ENCODE measurements at places on chromosomes 1 and 21.
A peak's percentile ranks its signal among the peaks of the same experiment; 100 is the strongest.

DNA sequence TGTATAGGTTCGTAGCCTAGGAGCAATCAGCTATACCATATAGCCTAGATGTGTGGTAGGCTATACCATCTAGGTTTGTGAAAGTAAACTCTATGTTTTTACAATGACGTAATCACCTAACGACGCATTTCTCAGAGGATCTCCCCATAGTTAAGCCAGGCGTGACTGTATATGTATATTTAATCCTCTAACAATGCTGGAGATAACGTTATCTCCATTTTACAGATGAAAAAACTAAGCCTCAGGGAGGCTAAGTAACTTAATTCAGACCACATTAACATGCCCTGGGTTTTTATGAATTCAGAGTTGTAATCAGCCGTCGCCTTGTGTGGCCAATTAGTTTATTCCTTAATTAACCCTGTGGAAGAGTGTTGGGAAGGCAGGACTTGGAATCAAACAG, 107.7 kb upstream of the PLXNA2 start:
- DNase-seq = no peak

- DNase-seq = no peak
Measured at GRCh38 chr1:30774550-30775432, 17.2 kb upstream of the LAPTM5 start.

DNA sequence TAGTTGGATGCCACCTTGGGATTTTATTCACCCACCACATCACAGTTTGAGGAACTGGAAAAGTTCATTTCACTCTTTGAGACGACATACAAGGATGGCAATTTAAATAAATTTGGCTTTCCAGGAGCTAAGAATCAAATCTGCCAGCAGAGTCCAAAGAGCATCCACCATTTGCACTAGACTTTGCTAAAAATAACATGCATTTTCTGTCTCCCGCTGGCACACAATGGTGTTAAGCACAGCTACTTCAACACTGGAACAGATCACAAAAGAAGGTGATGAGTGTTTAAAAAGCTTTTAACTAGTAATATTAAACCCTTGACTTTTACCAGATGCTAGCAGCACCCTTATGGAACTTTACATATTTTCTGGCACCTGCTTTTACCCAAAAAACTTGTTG, 44.6 kb downstream of the MAEL start:
- no peak for DNase-seq

GRCh38 chr1:12245116-12245515, 15.3 kb downstream of the VPS13D start:
- DNase-seq = no peak

DNA sequence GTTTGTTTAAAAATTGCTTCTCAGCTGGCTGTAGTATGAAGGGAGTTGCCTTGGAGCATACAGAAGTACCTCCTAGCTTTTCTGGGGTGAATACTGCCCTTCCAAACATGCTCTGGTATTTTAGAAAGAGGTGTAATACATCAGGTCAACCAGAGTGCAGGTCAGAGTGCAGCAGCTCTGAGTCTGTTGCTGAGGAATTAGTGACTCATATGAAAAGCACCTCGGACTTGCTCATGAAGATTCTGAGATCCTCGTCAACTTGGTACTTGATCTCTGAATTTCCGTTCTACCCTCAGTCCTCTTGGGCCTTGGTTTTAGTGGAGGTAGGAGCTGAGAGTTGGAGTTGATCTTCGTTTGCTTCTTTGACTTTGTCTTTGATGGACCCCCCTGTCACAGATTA, 67.3 kb downstream of the NOS1AP start:
- DNase-seq = no peak

DNA sequence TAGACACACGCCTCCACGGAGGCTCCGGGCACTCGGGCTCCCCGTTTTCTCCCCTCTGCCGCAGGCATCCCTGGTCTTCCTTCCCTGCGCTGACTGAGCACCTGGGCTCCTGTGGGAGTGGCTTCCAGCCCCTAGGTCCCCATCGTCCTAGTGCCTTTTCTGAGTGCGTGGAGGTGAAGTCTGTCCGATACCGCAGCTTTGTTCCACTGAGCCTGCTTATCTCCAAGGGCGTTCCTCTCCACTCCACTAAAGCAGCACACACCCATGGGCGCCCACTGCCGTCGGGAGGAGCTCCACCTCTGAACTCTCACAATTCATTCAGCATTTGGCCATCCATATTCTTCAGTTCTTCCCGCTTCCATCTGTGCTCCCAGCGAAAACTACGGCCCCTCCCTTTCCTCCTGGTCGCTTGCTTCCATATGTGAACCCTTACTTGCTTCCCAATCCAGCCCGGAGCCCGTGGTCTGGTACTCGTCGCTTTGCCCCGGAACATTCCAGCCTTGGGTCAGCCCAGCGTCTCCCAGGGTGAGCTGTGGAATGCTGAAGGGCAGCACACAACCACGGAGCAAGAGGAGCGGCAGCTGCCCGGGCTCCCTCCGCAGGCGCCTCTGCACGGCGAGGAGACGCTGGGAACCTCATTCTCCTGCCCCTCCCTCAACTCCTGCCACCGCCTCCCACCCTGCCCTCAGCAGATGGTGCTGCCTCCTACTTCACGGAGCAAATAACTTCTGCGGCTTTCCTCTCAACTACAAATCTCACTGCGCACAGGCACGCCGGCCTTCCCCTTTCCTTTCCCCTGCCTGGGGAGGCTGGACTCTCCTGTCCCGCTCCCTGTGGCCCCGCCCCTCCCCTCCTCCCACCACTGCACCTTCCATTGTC, 27.5 kb downstream of the ATP8B2 start:
- no peak for DNase-seq

DNA sequence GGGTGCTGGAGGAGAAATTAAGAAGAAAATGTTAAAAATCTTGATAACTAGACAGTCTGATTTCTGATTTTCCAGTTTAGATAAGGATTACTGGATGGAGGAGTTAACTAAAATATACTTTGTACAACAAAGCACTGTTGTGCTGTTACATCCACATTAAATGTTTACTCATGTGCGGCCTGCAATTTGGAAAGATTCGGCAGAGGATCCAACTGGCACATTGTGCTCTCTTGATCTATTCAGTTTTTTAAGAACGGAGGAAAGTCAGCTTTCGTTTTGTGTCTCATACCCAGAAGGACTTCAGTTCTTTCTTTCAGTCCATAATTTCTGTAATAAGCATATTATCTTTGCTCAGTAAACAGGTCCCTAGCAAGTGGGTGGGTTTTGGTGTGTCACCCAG, 52.5 kb downstream of the UCK2 start:
- DNase-seq = no peak

- no peak for DNase-seq
Measured at GRCh38 chr1:211634931-211635330, 40.5 kb downstream of the NEK2 start.

- peak; percentile 42 for DNase-seq
Measured at GRCh38 chr1:230167419-230167852, 100.4 kb downstream of the GALNT2 start.

DNA sequence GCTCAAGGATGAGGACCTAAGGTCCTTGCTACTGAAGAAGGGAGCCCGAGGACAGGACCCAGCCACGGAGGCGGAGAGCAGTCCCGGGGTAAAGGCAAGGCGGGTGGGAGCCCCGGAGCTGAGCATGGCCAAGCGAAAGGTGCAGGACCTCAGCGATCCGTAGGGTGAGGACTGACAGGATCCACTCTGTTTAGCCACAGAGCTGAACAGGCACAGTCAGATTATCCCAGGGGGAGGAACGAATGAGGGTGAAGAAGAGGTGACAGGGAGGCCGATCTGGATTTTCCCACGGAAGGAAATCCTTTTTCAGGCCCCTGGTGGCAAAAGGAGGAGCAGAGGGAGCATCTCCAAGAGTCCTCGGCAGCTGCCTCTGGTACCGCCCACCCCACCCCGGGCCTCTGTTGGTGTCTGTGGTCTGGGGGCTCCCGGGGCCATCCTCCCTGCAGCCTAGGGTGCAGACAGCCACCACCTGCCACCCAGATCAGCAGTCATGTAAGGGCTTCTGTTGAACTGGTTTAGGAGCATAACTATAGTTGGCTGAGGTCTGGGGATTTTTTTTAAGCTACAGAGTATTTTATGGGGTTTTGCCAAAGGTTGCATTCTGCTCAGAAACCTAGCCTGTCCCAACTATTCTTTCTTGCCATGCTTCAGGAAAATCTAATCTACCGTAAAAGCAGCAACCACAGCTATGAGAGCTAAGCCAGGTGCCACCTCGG, 32.3 kb upstream of the LBR start:
- DNase-seq = no peak

GRCh38 chr1:159918352-159919200, 6.7 kb downstream of the TAGLN2 start:
- DNase-seq = no peak

- no peak for DNase-seq
Measured at GRCh38 chr1:55503663-55504305, 288.6 kb upstream of the USP24 start.

GRCh38 chr1:43312663-43313515, 12.1 kb downstream of the TIE1 start:
- DNase-seq = no peak

- no peak for DNase-seq
Measured at GRCh38 chr1:234921266-234922062, 207.2 kb downstream of the TOMM20 start.

DNA sequence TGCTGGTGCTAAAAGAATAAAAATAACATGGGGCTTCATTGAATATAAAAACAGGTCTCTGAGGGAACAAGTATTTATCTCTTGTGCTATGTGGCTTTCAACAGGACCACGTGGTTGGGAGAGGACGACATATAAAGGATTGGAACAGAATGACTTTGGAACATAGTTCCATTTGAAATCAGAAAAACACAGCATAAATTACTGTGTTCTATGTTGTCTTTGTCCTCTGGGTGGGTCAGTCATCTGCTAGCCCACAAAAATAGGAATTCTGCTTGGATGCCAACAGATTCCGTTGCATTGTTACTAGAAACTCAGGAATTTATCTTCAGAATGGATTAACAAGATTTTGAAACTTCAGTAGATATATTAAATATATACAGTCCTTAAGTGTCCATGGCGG, 5.9 kb downstream of the CEP85 start:
- no peak for DNase-seq

GRCh38 chr1:107277022-107277421, 136.2 kb downstream of the NTNG1 start:
- DNase-seq = peak; percentile 52

DNA sequence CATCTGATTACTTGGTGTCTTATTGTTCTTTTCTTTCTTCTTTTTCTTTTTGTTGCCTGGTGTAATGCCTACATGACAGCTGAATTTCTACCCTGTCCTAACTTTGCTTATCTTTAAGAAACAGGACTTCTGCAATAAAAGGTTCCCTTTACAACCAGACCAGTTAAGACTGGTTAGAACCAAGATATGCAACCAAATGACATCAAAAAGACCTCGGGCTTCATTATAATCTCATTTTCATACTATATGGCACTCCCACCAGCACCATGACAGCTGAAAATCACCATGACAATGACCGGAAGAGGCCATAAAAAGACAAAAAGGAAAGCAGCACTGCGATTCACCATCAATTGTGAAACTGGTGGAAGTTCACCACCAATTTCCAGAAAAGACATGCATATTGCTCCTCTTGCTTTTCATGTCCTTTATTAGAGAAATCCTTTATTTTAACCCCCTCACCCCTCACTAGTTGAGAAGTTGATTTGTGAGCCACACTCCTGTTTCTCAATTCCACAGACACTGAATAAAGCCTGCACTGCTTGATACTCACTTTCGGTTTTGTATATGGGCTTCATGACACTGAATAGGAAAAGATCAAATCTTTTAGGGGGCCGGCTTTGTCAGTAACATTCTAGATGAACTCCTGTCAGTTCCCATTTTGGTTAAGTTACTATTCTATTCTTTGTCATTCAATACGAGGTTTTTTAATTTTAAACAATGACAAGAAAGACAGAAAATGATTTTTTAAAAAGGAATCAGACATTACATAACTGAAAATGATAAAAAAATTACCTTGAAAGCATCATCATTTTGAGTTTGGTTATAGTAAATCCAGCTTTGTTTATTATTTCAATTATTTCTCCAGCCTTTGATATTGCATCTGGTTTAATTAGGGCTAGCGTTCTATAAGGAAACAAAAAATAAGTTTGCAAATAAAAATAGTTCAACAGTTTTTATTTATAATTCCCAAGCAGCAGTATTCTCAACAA, 58.1 kb downstream of the NME7 start:
- DNase-seq = no peak

DNA sequence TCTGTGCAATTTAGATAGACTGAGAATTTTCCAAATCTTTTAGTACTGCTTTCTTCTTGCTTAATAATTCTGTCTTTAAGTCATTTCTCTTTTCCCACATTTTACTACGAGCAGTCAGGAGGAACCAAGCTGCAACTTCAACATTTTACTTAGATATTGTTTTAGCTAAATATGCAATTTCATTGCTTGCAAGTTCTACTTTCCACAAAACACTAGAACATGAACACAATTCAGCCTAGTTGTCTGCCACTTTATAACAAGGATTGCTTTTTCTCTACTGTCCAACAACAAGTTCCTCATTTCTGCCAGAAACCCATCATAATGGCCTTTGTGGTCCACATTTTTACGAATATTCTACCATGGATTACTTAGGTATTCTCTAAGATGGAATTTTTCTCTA, 36.6 kb downstream of the SORT1 start:
- DNase-seq = no peak

DNA sequence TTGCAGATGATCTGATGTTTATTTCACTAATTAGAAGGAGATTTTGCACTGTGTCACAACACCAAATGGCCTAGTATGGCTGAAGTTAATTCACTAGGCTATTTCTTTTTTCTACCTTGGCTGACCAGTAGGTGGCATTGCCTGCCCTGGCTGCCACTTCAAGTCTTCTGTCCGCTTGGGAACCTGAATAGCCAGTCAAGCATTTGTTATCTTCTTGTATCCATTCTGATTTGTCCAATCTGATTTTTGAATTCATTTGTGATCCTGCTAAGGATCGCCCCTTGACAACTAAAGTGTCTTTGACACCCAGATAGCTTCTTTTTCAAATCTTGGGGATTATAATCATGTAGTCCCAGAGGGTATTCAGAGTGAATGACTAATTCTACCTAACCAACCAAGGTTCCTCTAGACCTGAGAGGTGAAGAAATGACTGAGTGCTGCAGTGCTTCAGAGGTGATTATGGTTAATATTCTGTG, 99.4 kb downstream of the GIPC2 start:
- DNase-seq = peak; percentile 22

DNA sequence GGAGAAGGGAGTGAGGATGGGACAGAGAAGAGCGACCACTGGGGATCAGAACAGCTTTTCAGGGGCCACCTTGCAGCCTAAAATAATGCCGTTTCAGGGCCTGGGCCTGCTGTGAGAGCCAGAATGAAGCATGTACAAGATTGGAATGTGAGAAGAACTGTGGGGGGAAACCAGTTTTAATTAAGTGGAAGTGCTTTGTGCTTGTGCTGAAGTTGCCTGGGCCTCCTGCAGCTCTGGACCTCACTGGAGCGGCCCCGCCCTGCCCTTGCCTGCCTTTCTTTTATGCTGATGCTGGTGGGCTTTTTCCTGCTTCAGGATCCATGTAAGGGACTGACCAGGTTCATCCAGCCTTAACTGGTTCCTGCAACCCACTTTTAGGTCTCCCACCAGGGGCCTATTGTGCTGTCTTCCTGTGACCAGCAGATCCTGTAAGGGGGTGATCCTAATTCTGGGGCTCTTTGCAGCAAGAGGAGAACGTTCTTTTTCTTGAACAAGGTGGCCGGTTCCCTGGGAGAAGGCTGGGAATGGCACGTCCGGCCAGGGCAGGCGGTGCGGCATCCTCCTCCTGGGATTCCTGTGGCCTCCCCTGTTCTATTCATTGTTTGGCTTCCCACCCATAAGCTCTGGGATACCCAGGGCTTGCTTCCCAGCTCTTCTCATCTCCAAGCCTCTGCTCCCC, 3.2 kb downstream of the C1orf226 start:
- DNase-seq = no peak

- DNase-seq = no peak
Measured at GRCh38 chr1:63743781-63744180, 30.0 kb upstream of the ROR1 start.

GRCh38 chr1:202107801-202108731, 14.7 kb upstream of the GPR37L1 start:
- peak; percentile 72 for DNase-seq
